AG08396 (cell line): ENCODE measurements at places on chromosomes 7 and 10.
A peak's percentile ranks its signal among the peaks of the same experiment; 100 is the strongest.

DNA sequence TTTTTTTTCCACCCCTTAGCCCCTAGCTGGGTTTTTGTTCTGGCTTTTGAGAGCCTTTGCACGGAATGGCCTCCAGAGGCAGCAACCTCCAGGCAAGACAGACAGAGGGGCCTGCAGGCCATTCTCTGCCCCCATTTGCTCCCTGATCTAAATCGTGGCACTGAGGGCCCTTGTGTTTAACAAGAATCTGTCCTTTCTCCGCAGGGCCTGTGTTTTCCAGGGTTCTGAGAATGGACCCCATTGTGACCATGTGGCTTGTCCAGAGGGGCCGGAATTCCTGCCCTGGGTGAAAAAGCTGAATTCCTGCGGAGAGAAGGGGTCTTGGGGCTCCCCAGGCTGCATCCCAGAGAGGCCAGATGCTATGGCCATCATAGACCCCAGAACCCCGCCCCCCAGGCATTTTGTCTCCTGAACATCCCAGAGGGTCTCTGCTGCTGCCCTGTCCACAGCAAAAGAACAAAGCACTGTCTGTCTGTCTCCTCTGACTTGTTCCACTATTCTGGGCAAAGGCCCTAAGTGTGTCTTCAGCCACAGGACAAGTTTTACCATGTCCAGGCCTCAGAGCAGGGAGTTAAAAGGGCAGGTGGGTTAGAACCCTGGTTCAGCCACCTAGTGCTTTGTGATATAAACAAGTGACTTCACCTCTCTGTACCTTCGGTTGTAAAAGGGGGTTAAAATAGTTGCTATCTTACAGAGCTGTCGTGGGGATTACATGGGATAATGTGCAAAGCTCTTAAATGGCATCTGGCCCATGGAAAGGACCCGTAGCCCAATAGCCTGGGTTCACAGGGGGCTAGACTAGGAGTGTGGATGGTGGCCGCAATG is 155.6 kb downstream of the SH3PXD2A start:
- no peak for DNase-seq

GRCh38 chr10:120508393-120508792 is 51.4 kb downstream of the PLPP4 start:
- DNase-seq: no peak

DNA sequence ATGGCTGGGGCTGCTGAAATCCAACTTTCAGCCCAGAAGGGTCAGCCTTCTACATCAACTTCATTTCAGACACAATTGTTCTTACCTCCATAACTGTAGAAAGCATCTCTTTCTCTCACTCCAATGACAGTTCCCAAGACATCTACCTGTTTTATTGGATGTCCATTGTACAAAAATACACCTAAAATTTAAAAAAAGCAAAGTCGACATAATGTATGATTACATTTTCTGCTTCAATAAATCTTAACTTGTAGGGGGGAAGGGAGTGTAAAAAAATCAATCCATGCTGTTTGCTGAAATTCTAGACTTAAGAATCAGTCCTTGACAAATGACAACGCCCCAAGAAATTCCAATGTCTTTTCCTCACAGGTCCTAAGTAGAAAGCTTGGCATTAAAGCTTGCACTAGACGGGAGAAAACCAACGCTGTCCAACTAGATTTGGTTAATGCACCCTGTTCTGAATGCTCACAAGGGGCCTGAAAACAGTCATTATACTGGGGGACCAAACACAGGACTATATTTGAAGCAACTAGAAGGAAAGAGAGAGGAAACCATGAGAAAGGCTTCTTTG is 7.5 kb downstream of the STN1 start:
- DNase-seq: no peak

DNA sequence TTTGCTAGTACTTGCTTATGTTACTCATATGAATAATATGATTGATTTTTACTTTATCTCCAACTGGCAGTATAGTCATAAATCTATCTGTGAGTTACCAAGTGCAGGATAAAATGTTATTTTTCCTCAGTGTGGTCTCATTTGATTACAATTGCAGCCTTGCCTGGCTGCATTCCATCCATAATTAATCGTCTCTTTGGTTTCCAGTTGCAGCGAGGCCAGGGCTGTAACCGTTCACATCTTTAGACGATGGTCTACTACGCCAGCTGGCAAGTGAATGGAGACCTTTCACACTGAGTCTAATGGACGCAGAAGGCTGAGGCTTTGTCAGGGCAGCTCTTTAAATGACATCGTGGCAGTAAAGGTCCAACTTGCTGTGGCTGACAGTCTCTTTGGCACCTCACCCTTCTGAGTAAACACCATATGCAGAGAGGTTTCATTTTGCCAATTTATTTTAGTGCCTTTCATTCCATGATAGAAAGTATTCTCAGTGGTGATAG is 84.0 kb downstream of the ARL4A start:
- DNase-seq: no peak

DNA sequence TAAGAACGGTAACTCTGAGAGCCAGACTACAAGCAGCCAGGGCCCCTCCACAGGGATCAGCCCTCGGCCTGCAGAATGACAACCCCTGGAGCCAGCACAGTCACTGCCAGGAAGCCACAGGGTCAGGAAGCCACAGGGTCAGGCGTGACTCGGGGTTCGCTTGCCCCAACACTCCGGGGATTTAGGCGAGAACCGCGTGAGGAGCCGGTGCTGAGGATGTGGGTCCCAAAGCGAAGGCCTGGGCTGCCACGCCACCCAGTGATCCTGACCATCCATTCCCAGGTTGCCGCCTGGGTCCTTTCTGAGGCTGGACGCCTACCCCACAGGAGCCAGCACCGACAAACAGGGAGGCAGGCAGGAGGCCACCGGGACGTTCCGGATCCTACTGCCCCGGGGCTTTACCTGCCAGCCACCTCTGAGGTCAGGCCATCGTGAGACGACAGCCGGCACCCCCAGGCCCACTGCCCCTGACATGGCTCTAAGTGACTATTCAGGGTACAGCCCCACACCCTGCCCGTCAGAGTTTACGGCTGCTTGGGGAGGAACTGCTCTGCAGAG is 228.6 kb downstream of the ELFN1 start:
- DNase-seq: no peak

GRCh38 chr7:84847790-84848189 is 339.1 kb downstream of the SEMA3D start:
- DNase-seq: no peak

- DNase-seq: no peak
Measured at GRCh38 chr10:16259726-16260125, 177.1 kb upstream of the PTER start.

DNA sequence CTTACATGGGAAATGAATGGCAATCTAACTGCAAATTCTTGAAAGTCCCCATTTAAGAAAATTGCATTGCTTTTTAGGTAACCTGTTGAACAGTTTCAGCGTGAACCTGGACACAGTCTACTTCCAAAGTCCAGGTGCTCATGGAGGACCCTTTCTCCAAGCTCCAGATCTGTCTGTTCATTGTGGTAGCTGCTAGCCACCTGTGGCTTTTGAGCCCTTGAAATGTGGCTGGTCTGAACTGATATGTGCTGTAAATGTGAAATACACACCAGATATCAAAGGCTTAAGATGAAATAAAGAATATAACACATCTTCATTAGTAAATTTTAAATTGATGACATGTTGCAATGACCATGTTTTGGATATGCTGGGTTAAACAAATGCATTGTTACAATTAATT is 4.2 kb downstream of the CACNB2 start:
- no peak for DNase-seq

DNA sequence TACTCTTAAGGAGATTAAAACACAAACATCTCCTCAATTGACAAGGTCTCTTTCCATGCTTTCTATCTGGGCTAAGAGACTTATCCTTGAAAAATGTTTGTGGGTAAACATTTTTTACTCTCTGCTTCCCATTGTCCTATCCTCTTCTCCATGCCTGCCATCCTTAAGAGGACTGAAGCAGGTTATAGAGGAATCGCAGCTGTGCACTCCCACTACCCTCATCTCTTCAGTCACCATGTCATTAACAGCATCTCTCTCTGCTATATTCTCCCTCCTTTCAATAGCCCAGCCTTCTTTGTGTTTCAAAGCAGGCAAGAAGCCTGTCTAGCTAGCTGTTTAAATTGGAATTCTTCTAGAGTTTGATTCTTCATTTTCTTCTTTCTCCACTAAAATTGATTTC is 22.6 kb downstream of the COL1A2 start:
- no peak for DNase-seq

- no peak for DNase-seq
Measured at GRCh38 chr7:149462101-149462520, 1.2 kb upstream of the ZNF777 start.

DNA sequence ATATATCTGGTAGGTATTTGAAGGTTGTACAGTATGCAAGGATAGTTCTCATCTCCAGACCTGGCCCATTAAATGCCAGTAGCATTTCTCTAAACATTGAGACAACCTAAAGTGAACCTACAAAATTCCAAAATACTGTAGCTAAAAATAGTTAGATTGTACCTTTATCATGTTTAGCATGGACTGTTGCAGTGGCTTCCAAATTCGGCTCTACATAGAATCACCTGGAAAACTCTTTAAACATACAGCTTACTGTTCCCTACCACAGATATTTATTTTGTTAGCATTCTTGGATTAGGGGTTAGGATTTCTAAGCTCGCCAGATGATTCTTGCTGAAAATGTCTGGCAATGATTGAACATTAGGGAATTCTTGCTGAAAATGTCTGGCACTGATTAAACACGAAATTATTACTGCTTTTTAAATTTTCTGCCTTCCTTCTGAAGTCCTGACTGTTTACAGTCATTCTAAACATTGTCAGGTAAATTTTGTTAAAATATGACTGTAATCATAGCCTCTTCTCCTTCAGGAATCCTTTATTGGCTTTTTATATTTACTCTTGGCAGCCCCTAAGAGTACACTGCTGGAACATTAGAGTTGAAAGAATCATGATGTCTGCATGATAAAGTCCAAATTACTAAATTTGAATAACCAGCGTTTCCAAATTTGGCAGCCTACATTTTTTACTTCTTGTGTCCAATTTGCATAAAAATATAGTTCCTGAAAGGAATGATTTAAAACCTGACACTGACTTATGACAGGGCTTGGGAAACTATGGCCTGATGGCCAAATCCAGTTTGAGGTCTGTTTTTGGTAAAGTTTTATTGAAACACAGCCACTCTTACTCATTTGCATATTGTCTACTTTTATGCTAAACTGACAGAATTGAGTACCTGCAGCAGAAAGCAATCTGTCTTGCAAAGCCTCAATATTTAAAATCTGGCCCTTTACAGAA is 40.3 kb downstream of the SHOC2 start:
- no peak for DNase-seq

- DNase-seq: no peak
Measured at GRCh38 chr7:91812388-91812787, 68.1 kb downstream of the MTERF1 start.

DNA sequence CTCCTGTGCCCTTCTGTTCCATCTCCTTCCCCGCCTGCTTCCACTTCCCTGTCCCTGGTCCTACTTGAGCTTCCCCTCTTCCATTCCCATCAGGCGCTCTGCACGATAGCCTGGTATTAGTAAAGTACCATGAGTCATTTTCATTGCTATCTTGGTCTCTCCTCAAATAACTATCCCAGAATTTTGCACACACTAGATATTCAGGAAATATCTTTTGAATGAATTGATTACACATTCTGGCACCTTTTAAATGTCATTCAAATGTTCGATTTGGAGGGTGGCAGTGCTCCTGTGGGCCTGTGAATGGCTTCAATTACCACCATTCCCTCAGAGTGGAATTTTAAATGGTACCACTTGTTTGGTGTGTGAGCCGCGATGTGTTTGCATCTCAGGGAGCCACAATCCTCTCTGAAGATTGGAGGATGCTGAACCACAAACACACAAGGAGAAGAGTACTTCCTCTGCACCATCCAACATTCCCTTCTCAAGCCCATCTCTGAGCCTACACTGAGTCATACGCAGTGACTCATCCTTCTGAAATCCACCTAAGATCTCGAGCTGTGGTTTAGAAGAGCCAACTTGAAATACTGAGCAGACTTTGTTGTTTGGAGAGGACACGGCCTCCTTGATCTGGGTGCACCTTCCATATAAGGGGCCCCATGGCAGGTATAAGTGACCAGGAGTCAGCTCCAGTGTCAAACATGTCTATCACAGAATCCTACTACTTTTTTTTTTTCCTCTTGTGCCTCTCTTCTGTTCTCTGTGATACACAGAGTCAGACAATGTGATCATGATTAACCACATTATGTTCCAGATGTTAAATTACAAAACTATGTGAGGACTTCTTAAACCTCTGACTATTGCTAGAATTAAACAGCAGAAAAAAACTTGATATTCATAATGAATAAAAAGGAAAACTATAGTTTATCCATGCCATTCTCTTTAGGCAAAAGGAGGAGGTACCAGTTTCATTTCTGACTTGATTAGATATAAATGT is 81.9 kb downstream of the BMPER start:
- peak; percentile 85 for DNase-seq

GRCh38 chr7:86949779-86950260 is 109.6 kb downstream of the ELAPOR2 start:
- no peak for DNase-seq

GRCh38 chr10:36534471-36535002 is 590.9 kb upstream of the ANKRD30A start:
- DNase-seq: peak; percentile 39

DNA sequence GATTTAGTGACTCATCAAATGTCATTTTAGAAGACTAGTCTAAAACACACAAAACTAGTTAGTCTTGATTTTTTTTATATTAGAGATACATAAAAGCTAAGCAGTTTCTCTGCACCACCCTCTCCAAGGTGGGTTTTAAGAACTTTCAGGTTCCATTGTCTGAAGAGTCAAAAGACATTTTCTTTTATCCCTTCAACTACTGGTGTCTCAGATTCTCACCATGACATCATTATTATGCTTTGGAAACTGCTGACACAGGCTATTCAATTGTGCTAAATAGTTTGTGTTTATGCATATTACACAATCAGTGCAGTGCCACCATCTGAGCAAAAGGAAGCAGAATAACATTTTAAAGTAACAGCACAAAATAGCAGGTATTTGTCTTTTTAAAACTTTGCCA is 52.2 kb downstream of the IGF2BP3 start:
- DNase-seq: no peak

DNA sequence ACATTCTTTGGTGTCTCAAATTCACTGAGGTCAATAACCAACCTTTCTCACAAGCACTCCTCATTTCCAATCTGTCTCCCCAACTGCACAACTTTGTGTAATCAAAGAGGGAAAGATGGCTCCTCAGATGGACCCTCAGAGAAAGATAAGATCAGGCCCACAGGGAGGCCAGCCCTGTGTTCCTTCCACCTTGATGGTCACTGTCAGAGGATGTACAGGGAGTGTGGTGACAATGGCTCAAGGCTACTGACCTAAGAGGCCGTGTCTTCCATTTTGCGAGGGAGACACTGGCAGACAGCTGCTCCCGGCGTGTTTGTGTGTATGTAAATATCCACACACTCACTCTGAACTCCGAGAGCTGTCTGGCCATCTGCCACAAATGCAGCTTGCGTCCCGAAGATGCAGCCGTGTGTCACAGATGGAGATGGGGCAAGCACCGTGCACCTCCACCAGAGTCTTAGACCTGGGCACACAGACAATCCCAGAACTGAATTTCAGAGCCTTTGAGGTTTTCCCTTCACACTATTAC is 712.1 kb upstream of the NRP1 start:
- no peak for DNase-seq

- DNase-seq: no peak
Measured at GRCh38 chr7:69953136-69954067, 355.1 kb downstream of the AUTS2 start.

- no peak for DNase-seq
Measured at GRCh38 chr7:95295397-95295796, 28.9 kb downstream of the PON1 start.

GRCh38 chr7:130345136-130345535 is 520 bp downstream of the CPA5 start:
- no peak for DNase-seq
